ENCODE measurements at places on chromosomes 12 and 14. TPM values are rescaled to one million over a fixed set of nuclear protein-coding genes. Genes with fewer than 3 reads are reported as not detected.

- no peak for DNase-seq
Measured at GRCh38 chr12:18898470-18898869, 160.6 kb downstream of the CAPZA3 start.

DNA sequence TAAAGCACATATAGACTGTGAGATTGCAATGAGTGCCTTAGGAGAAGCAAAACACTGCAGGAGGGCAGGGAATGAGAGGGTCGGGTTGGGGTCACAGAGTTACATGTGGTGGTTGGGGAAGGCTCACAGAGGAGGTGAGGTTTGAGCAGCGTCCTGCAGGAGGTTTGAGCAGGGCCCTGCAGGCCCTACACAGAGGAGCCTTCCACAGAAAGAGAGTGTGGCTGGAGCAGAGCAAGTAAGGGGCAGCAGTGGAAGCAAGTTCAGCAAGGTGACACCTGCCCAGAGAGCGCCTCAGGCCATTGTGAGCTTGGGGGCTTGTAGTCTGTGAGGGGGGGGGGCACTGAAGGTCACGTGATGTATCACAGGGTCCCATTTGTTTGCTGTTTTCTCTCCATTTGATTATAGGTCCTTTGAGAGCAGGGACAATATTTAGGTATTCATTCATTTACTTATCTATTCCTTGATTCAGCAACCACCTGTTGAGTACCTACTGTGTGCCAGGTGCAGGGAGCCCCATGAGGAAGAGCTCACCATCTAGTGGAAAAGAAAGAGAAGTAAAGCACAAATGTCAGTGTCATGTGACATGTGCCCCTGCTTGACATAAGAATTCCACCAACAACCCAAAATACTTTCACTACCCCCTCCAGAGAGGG, 56.6 kb downstream of the GALNT16 start:
- DNase-seq, result no peak

DNA sequence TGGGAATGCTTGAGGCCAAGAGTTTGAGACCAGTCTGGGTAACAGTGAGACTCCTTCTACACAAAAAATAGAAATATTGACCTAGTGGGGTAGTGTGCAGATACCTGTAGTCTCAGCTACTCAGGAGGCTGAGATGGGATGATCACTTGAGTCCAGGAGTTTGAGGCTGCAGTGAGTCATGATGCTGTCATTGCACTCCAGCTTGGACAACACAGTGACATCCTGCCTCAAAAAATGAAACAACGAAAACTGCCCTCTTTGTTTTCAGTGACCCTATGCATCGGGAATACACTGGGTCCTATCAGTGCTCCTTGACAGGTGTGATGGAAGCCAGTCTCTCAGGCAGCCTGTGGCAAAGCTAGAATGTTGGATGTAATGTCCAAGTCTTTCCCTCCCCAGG, 311.5 kb upstream of the OR4E1 start:
- DNase-seq, result no peak

EFS gene
- 15.2 TPM for total RNA-seq

BCL11B gene
- 0.23 TPM for total RNA-seq
